ENCODE measurements at places on chromosomes 3 and 15.
A peak's percentile ranks its signal among the peaks of the same experiment; 100 is the strongest.

- DNase-seq, result no peak
These were observed 146.1 kb upstream of the TPM1 start for GRCh38 chr15:62896380-62896866.

DNA sequence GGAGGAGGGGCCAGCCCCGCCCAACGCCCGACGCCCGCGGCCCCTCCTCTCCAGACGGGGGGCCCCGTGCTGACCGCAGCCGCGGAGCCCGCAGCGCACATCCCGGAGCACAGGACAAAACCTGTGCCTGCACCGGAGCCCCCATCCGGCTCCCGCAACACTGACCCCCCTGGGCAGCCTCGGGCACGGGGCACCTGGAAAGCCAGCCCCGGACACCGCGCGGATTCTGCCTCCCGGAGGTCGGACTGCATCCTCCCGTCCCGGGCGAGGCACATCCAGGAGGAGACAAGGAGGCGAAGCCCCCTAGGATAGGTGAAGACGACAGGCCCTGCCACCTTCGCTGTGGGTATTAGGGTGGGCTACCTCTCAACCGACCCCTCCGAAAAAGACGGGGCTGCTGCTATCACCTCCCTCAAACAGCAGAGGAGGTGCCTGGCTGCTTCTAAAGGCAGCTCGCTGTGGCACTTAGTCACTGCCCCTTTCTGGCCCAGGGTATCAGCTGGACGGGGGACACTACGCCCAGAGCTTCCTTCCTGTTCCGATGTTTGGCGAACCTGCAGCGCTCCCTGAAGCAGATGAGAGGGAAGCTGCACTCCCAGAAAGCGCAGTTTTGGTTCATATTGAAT lies 10.6 kb downstream of the XXYLT1 start:
- DNase-seq, result peak; percentile 17

- DNase-seq, result peak; percentile 38
These were observed 72.6 kb upstream of the ZBED2 start for GRCh38 chr3:111667621-111668239.

GRCh38 chr3:42839616-42840015 lies 30.4 kb downstream of the ACKR2 start:
- no peak for DNase-seq

- DNase-seq, result no peak
These were observed 42.0 kb downstream of the GSK3B start for GRCh38 chr3:120052225-120052624.

DNA sequence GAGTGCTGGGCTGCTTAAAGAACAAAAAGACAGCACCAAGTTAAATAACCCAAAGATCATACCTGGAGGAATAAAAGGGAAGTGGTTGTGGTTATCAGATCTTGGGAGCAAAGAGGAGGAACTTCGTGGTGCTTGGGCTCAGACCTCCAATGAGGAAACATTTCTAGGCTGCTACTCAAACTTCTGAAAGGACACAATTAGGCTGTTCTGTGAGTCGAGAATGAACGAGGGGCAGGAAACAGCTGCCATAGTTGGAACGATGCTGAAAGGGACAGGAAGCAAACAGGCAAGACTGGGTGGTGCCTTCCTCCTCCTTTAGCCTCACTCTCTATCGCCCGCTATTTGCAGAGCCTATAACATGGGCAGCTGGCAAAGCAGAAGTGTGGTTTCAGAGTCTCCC lies 276.3 kb upstream of the ARRDC4 start:
- DNase-seq, result no peak

DNA sequence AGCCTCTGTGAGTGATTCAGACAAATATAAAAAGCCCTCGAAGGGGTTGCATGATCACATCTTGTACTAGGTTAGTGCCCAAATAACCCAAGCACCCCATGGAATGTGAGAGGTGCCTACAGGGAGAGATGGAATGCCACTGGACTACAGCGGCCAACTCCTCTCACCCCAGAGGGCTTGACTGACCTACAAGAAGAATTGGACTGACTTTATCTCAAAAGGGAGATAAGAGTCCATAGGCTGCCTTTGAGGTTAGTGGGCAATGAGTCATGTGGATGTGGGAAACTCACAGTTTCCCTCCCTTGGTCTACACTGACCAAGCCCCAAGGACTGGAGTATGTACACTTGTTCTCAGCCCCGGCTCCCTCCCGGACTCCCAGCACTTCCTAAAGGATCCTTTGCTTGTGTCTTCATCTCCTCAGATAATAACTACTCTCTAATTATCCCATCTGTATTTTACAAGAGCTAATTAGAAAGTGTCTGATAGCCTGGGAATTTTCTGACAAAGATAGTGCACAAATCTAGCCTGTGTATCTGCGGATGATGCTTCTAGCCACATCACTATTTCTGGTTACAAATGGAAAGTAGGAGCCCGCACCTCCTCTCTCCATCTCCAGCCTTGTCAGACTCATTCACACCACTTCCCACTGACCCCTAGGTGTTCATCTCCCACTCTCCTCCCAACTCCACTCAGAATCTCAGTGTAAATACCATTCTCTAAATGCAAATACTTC lies 547.8 kb upstream of the TBL1XR1 start:
- DNase-seq, result no peak

GRCh38 chr3:128353361-128353965 lies 113.2 kb downstream of the DNAJB8 start:
- no peak for DNase-seq

GRCh38 chr3:188338086-188338485 lies 184.1 kb downstream of the LPP start:
- DNase-seq, result no peak

GRCh38 chr15:72783004-72783639 lies 436 bp downstream of the ADPGK start:
- no peak for DNase-seq

GRCh38 chr3:16904423-16905417 lies 20.0 kb downstream of the PLCL2 start:
- DNase-seq, result no peak

DNA sequence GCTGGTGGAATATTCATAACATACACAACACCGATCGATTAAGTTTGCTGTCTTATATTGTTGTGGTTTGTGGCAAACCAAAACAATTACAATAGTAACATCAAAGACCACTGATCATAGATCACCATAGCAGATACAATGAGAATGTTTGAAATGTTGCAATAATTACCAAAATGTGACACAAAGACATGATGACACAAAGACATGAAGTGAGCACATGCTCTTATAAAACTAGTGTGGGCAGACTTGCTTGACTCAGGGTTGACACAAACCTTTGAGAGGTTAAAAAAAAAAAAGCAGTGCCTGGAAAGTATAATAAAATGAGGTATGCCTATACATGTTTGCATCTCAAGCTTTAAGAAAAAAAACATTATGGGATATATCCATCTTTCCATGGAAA lies 130.3 kb downstream of the NR1I2 start:
- DNase-seq, result no peak

- DNase-seq, result no peak
These were observed 53.7 kb upstream of the MEF2A start for GRCh38 chr15:99511866-99512661.

DNA sequence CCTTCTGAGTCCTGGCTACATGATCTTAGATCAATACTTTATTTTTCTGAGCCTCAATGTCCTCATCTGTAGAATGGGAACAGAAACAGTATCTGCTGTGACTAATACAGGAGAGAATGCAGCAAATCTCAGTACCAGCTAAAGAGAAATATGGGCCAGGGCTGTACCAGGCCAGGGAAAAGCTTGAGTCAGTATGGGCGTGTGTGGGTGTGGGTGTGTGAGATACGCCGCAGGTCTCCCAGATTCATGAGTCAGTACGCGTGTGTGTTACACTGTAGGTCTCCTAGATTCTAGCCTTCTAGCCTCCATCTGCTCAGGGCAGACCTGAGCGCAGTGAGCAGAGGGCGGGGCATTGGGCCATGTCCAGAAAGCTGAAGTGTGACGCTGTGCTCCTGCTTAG lies 15.2 kb downstream of the GNAI2 start:
- no peak for DNase-seq

- DNase-seq, result no peak
These were observed 51.9 kb downstream of the CCK start for GRCh38 chr3:42214064-42214463.

- DNase-seq, result no peak
These were observed 157.3 kb upstream of the UBE2E1 start for GRCh38 chr3:23648326-23648995.

DNA sequence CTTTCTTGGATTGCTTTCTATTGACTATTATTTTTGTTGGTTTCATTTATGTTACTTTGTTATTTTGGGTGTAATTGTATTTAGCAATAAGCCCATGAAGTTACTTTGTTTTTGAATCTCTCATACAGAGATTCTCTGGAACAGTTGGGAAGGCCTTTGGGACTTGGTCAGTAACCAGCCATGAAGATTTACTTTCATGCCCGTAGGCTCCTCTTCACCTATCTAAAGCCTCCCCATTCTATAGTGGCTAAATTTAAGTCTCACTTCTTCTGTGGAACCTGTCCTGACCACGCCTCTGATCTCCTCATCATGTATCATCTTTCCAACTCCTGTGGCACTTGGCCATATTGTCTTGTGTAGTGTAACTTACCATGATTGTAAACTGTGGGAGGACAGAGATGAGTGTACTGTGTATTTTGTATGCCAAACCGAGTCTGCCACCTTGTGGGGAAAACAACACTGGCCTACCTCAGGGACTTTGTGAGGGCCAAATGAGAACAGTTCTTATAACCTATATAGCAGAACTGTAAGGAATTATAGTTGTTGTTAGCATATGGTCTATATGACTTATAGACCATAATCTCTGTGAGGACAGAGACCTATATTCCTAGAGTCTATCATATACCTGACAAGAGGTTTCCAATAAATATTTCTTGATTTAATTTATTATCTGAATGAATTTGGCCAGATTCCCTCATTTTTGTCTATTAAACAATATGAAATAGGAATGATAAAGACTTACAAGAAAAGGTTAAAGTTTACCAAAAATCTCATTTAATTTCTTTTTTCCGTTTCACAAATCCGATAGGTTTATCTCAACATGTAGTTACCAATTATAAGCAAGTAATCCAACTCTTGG lies 75.0 kb downstream of the STARD9 start:
- DNase-seq, result no peak

GRCh38 chr3:171163101-171164066 lies 136.9 kb upstream of the SLC2A2 start:
- no peak for DNase-seq

GRCh38 chr3:15426579-15427118 lies 695 bp downstream of the METTL6 start:
- no peak for DNase-seq

- no peak for DNase-seq
These were observed 464.8 kb downstream of the EPHA3 start for GRCh38 chr3:89572261-89572660.

DNA sequence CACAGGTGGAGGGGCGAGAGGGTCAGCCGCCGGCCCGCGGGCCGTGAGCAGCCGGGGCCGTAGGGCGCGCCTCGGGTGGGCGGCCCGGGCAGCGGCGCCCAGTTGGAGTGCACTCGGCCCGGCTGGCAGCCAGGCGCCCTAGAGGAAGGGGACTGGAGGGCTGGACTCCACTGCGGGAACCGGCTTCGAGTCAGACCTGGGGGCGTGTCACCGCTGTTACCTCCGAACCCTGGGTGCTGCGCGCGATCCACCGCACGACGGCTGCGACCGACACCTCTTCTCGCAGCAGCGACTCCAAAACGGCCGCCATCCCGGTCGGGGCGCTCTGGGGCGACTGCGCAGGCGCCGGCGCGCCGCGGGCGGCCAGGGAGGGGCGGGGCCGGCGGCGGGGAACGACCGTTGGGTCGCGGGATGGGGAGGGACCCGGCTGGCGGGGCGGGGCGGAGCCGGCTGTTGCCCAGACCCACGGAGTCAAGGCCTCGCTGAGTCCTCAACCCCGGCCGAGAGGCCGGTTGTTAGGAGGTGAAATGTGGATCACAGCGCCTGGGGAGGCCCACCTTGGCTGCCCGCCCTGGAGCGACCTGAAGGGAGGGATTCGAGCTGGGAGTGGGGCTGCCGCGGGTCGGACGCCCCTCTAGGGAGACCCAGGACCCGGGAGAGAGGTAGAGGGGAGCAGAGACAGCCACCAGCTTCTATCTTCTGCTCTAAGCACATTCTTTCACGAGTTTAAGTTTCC lies at the start of gene CDAN1:
Gene CDAN1 (minus strand): TSS at position 336 of the 736 bp plus-strand sequence. CDS start 26 bp downstream, at position 310.
- DNase-seq, result peak; percentile 96

DNA sequence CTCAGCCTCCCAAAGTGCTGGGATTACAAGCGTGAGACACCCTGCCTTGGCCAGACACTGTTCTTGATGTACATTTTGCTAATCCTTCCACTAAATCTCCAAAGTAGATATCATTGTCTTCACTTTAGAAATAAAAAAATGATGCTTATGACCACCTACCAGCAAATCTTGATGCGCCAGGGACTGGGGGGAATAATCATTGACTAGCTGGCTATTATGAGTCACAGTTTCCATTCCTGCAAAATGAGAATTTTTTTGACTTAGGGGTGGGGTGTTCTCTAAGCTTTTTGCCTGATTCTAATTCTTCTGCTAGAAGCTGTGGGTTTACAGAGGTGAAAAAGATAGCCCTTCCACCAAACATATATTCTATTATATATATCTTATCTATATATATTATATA lies 17.1 kb upstream of the RFC4 start:
- no peak for DNase-seq

- DNase-seq, result no peak
These were observed 31.5 kb upstream of the RPS17 start for GRCh38 chr15:82571722-82572222.

DNA sequence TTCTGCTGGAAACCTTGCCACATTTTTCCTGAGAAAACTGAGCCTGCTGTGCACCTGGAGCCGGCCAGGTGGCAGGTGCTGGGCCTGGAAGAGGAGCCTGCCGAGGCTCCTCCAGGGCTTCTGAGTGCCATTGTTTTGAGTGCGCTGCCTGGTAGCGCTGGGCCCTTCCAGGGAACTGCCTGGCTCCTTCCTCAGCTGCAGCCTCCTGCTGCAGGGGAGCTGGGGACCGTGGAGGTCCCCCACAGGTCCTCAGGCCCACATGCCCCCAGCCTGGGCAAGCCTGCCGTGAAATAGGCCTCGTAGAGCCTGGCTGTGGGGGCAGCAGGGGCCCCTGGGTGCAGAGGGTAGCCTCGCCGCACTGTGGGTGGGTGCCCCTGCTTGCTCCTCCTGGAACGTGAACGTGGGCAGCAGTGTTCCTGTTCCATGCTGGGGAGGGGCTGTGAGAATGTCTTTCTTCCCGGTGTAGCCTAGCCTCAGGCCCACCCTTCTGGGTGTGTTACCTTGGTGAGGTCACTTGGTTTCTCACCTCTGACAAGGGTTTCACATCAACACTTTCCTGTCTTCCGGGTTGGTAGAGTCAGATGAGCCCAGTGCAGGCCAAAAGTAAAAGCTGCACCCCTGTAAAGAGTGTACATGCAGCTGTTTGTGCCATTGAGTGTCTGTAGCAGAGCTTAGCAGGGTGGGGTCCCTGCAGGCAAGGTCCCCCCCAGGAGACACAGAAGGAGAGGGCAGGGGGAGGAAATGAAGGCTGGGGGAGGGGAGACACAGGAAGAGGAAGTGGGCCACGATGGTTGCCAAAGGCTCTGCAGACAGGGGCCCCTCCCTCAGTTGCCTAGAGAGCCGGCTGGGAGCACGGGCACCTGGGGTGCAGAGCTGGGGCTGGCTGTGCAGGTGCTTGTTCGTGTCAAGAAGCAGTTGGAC lies 34.5 kb downstream of the KLF13 start:
- DNase-seq, result peak; percentile 74

GRCh38 chr15:68700455-68701123 lies 120.1 kb downstream of the ANP32A start:
- no peak for DNase-seq

- DNase-seq, result no peak
These were observed 272.4 kb upstream of the COL8A1 start for GRCh38 chr3:99365979-99366378.

Measured in T-helper 17 cell (primary cell).